Lung (tissue), 17 donors: ENCODE measurements at places on chromosomes 6 and 20.
A peak's percentile ranks its signal among the peaks of the same experiment; 100 is the strongest.

- DNase-seq = no peak
Measured at GRCh38 chr6:139371421-139372203, 2.8 kb downstream of the CITED2 start.

GRCh38 chr6:158509465-158509864 is 50.4 kb upstream of the TMEM181 start:
- DNase-seq = no peak

DNA sequence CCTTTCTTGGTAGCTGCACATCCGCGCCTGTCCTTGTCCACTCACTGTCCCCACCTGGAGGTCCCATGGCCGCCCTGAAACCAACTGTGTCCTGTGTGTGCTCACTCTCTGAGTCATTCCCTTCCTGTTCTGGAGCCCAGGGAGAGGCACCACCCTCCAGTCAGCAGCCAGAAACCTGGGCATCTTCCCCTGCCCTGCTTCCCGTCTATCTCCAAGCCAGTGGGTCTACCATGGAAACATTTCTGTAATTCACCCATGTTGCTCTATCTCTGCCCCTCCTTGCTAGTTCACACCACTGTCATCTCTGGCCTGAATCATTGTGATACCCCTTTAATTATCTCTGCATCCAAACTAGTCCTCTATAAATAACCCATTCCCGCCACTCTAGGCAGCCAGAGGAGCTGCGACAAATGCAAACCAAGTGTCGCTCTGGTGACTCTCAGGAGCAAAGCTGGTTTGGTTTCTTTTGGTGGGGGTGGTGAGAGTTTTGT is 28.8 kb upstream of the SYNJ2 start:
- no peak for DNase-seq

DNA sequence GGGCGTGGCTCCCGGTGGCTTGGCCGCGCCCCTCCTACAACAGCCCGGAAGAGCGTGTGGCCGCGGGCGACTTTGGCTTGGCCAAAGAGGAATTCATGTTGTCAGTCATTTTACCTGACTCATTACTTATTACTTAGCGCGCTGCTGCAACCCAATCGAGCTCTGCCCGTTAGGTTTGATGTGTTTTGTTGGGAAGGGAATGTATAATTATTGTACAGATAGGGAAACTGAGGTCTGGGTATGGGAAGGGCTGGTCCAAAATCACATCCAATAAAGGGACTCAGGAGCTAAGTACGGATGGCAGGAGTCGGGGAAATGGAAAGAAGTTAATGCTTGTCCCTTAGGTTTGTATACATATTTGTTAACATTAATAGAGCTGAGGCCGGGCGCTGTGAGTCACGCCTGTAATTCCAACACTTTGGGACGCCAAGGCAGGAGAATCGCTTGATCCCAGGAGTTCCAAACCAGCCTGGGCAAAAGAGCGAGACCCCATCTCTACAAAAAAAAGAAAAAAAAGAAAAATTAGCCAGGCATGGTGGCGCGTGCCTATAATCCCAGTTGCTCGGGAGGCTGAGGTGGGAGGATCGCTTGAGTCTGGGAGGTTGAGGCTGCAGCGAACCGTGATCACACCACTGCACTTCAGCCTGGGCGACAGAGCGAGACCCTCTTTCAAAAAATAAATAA is 639 bp upstream of the ZNF335 start:
- no peak for DNase-seq

- peak; percentile 25 for DNase-seq
Measured at GRCh38 chr6:89562093-89562973, 76.2 kb downstream of the LYRM2 start.

GRCh38 chr20:59378396-59378795 is 78.0 kb downstream of the EDN3 start:
- no peak for DNase-seq
